ENCODE measurements at places on chromosomes 2 and 18. TPM values are rescaled to one million over a fixed set of nuclear protein-coding genes. Genes with fewer than 3 reads are reported as not detected.

FAM237A gene
- not detected for total RNA-seq

FRZB gene
- total RNA-seq: not detected

CACNB4 gene
- 0.54 TPM for total RNA-seq

SERPINB11 gene
- total RNA-seq: not detected

PROKR1 gene
- under 0.01 TPM for total RNA-seq

ABCB11 gene
- 0.27 TPM for total RNA-seq

ADD2 gene
- 4.3 TPM for total RNA-seq

SFTPB gene
- not detected for total RNA-seq

FLACC1 gene
- total RNA-seq: 0.27 TPM

GCG gene
- not detected for total RNA-seq

KIF5C gene
- total RNA-seq: under 0.01 TPM

ADRA2B gene
- under 0.01 TPM for total RNA-seq

TLK1 gene
- 8.6 TPM for total RNA-seq

CYB5A gene
- total RNA-seq: 24.2 TPM

TIGD1 gene
- total RNA-seq: 7.3 TPM

ELOA2 gene
- total RNA-seq: not detected

SLC9A4 gene
- total RNA-seq: not detected

DPY30 gene
- 24.0 TPM for total RNA-seq

ZNG1B gene
- 6.7 TPM for total RNA-seq

CXCR1 gene
- under 0.01 TPM for total RNA-seq

CSRNP3 gene
- under 0.01 TPM for total RNA-seq

PRR30 gene
- under 0.01 TPM for total RNA-seq

All from hematopoietic multipotent progenitor cell (in vitro differentiated cells).